ENCODE measurements at places on chromosomes 1 and 21.

- no peak for DNase-seq
Observed at GRCh38 chr1:192890134-192890533, 81.3 kb downstream of the RGS2 start.

DNA sequence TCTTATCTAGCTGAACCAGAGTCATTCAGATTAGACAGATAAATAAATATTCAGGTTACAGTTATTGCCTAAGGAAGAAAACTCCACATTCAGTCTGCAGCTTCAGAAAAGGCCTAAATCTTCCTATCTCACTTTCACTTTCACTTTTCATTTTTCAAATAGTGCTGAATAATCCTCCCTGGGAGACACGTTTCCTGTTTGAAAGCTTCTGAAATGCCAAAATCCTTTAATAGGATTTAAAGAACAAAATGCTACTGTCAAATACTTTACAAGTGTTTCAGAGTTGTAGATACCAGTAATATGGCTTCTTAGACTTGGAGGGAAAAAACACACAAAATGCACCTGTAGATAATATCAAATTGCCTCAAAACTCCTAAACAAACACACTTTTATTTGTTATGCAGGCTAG lies 3.9 kb downstream of the PSMB2 start:
- no peak for DNase-seq

DNA sequence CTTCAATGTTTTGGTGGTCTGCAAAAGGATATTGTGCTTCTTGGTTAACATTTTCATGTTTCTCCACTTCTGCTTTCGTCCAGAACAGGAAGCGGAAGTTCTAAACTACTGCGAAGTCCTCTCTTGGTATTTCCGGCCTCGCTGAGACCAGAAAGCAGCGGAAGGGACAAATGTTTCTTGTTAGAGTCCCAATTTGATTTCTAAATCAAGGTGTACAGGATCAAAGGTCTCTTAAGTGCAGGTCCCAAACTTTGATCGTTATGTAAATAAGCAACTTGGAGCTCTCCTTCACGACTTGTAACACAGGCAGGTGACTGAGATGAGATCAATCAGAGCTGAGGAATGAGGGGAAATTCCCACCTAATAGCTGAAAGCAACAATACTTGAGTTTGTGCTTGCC lies 40.1 kb upstream of the HMCN1 start:
- DNase-seq = peak; percentile 26

- no peak for DNase-seq
Observed at GRCh38 chr1:212718499-212718898, 18.9 kb upstream of the BATF3 start.

DNA sequence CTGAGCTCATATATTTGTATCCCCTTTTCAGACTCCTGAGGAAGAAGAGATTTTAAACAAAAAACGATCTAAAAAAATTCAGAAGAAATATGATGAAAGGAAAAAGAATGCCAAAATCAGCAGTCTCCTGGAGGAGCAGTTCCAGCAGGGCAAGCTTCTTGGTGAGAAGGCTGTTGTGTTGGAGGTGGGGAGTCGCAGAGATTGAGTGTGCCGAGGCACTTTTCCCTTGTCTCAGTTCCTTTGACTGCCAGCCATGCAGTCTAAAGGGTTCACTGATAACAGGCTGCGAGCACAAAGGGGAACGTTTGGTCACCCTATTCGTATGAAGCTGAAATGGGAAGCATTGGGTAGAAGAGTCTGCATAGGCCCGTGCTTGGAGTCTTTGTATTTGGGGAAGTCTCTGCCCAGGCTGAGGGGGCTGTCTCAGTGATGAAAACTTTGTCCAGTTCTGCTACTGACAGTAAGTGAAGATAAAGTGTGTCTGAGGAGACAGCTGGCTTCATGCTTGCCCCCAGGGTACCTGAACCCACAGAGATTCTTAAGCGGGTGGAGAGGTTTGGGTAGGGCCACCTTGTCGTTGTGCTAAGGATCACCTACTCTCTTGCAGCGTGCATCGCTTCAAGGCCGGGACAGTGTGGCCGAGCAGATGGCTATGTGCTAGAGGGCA lies 2.8 kb downstream of the RPS8 start:
- DNase-seq = no peak

GRCh38 chr1:101435831-101436511 lies 199.2 kb downstream of the S1PR1 start:
- no peak for DNase-seq

- peak; percentile 41 for DNase-seq
Observed at GRCh38 chr1:21490774-21491487, 18.3 kb upstream of the ALPL start.

- DNase-seq = no peak
Observed at GRCh38 chr1:151547119-151547899, 7.2 kb downstream of the TUFT1 start.

- DNase-seq = no peak
Observed at GRCh38 chr21:40683349-40683748, 163.6 kb downstream of the DSCAM start.

GRCh38 chr1:31239653-31240241 lies at the start of gene NKAIN1:
Gene NKAIN1 (minus strand): TSS chr1:31239887. CDS start chr1:31239547, 340 bp downstream.
- peak; percentile 13 for DNase-seq

DNA sequence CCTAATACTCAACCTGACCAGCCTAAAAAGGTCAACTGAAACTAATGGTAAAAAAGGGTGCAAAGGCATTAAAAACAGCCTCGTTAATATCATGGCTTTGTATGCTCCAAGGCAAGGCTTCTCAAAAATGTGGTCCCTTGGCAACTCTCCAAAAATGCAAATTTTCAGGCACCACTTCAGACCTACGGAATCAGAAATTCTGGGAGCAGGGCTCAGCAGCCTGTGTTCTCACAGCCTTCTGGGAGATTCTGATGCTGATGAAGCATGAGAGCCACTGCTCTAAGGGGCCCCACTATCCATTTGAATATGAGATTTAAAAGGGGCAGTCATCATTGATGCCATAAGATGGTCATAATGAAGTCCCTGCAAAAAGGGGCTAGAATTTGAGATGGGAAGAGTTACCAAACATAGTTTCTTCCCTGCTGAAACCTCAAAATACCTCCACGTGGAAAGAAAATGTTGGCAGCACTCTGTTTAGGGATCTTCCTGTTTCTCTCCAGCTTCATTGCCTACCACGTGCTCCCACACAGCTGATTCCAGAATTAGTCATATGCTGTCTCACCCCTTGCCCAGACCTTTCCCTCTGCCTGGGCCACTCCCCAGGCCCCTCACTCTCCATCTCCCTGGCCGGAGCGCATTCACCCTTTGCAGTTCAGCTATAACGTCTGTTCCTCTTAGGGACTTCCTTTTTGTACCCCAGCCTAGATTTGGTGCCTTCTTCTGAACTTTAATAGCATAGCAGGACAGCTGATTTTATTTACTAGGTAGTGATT lies 46.7 kb downstream of the PHC2 start:
- DNase-seq = no peak

All from stimulated activated naive CD8-positive, alpha-beta T cell treated with anti-CD3 and anti-CD28 coated beads, Interleukin-15, Interleukin-2, amounts not matched to agents 100 U/mL and 50 U/mL, for 24 hours (primary cell).